ENCODE measurements at places on chromosomes 1 and 21.

GRCh38 chr1:166822385-166822784 is 16.9 kb upstream of the POGK start:
- no peak for DNase-seq

DNA sequence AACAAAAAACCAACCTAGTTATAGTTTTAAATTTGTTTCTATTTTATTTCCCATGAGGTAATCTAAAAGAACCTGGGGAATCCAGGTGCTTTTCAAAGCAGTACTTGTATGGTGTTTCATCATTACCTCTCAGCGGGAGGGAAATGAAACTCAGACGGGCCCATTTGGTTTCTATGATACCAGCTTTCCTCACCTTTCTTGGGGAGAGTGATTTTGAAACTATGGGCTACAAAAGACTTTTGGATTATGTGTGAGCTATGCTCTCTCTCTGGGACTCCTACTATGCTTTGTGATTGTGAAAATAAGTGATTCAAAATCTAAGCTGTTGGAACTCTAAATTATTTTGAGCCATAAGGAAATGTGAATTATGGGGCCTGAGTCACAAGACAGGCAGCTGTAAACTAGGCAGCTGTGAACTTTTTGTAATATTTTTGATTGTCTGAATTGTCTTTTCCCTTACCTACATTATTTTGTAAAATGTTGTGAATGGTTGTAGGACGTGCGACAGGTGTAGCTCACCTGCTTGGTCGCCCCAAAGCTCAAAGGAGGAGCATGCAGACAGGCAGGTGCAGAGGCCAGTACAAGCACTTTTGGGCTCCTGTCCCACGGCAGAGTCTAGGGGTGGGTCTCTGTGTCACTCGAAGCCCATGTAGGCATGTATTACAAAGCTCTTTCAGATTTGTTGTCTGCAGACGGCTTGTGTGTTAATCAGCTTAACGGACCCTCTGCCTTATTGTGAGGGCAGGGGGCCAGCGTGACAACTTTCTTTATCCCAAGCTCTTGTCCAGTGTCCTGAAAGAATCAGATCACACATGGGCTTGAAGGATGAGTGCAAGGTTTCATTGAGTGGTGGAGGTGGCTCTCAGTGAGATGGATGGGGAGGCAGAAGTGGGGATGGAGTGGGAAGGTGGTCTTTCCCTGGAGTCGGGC is 64.8 kb upstream of the BACH1 start:
- DNase-seq, result no peak

- no peak for DNase-seq
Measured at GRCh38 chr1:24173638-24174575, 13.2 kb downstream of the IFNLR1 start.

GRCh38 chr1:171743081-171743870 is 1.4 kb upstream of the VAMP4 start:
- no peak for DNase-seq

- DNase-seq, result no peak
Measured at GRCh38 chr1:117138561-117138960, 17.0 kb upstream of the TRIM45 start.

- DNase-seq, result no peak
Measured at GRCh38 chr21:30642564-30642963, at the start of gene KRTAP20-3. Gene KRTAP20-3, plus strand, starts transcription at chr21:30642864.

GRCh38 chr1:82279241-82279640 is 478.5 kb downstream of the ADGRL2 start:
- no peak for DNase-seq

DNA sequence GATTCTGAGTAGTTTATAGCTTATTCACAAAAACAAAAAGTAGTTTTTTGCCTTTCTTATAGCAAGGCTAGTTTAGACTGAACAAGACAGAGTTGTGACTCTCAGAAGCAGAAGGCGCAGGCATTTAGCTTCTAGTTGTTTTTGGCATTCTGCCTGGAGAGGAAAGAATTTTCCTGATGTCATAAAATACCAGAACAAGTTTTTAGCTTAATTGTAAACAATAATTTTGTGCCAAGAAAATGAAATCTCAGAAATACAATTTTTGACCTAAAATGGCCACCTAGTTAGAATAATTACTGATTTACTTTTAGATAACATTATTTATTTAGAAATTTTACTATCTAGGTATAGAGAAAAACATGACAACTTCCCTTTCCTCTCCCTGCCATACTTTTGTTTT is 1.0 kb downstream of the DNAJB4 start:
- no peak for DNase-seq

Measured in stimulated activated CD4-positive, alpha-beta T cell treated with anti-CD3 and anti-CD28 coated beads, Interleukin-1b, Interleukin-23, amount 100 ng/mL, for 1 hour (primary cell).